Stimulated activated naive CD8-positive, alpha-beta T cell treated with anti-CD3 and anti-CD28 coated beads, Interleukin-15, Interleukin-2, amounts not matched to agents 100 U/mL and 50 U/mL, for 24 hours (primary cell): ENCODE measurements at places on chromosomes 7 and 10.
A peak's percentile ranks its signal among the peaks of the same experiment; 100 is the strongest.

DNA sequence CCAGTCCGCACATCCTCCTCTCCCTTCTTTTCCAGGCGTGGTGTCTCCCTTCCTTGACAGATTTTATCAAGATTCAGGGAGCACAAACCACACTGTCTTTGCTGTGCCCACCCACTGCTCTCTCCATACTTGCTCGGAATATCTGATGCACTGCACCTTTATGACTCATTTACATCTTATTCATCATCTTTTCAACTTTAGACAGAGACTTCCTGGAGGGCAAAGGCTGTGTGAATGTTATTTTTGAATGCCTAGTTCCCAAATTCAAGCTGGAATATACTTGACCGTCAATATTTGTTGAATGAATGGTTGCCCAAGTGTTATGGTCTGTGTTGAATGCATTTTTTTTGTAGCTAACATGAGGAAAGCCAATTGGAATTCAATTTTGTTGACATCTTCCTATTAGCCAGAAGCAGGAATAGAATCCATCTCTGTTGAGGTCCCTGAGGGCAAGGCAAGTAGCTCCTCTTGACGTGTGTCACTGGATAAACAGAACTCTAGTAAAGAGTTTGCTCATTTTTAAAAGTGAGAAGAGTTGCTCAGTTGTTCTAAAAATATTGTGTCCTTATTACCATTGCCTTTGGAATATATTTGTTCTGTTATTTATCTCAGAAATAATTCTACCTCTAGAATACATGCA, 95.0 kb downstream of the KLF6 start:
- DNase-seq, result peak; percentile 17

DNA sequence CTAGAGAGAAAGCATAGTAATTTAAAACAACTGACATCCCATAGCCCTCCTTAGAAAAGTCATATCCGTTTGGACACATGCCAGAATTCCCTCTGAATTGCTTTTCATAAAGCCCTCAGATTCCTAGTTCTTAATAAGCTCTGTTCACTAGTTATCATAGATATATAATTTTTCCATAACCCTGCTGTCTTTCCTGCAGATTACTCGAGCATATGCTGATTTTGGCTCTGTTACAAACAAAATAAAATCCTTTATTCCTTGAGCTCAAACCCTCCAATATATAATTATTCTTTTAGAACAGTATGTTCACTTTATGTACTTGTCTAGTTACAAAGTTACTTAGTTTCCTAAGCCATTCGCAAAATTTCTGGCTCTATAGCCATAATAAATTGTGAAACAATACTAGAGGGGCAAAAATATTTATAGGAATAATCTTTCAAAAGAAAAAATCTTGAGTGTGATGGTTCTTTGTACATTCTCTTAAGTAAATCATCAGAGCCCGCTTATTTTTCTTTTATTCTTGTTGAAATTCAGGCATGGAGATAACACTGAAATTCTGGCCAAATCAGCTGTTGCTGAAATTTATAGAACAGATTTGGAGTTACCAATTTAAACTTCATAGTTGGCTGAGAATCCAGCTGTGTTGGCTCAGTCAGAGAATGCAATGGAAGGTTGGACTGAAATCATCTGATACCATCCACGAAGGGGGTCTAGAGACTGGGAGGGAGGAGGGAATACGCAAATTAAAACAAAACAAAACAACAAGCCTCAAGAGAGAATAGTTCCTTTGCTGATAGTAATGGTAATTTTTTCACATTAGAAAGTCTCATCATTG, 146.1 kb upstream of the TMEM196 start:
- DNase-seq, result no peak

GRCh38 chr7:155066417-155066950, 3.6 kb upstream of the HTR5A start:
- no peak for DNase-seq

- DNase-seq, result no peak
Observed at GRCh38 chr10:121195524-121195910, 344.4 kb downstream of the WDR11 start.

- DNase-seq, result no peak
Observed at GRCh38 chr7:40192036-40192435, 57.2 kb downstream of the SUGCT start.

DNA sequence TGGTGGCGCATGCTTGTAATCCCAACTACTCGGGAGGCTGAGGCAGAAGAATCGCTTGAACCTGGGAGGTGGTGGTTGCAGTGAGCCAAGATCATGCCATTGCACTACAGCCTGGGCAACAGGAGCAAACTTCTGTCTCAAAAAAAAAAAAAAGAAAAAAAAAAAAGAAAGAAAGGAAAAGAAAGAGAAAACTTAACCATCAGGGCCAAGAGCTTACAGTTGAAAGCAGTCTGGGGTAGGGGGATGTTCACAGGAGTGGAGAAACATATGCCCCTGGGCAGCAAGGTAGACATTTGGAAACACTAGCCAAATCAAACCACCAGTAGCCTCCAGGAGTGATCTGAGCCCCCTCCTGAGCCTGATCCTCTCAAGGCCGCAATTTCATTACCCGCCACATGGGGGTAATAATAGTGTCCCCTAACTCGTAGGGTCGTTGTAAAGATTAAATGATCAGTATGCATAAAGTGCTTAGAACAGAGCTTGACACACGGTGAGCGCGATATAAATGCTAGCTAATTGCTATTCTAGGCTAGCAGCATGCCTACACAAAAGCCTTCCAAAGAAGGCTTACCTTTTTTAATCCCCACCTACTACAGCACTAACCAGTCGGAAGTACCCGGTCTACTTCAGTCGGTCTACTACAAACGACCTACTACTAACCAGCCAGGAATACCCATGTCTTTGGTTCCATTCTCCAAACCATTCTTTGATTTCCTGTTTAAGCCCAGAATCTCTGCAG, 274.3 kb upstream of the NEBL start:
- peak; percentile 11 for DNase-seq

DNA sequence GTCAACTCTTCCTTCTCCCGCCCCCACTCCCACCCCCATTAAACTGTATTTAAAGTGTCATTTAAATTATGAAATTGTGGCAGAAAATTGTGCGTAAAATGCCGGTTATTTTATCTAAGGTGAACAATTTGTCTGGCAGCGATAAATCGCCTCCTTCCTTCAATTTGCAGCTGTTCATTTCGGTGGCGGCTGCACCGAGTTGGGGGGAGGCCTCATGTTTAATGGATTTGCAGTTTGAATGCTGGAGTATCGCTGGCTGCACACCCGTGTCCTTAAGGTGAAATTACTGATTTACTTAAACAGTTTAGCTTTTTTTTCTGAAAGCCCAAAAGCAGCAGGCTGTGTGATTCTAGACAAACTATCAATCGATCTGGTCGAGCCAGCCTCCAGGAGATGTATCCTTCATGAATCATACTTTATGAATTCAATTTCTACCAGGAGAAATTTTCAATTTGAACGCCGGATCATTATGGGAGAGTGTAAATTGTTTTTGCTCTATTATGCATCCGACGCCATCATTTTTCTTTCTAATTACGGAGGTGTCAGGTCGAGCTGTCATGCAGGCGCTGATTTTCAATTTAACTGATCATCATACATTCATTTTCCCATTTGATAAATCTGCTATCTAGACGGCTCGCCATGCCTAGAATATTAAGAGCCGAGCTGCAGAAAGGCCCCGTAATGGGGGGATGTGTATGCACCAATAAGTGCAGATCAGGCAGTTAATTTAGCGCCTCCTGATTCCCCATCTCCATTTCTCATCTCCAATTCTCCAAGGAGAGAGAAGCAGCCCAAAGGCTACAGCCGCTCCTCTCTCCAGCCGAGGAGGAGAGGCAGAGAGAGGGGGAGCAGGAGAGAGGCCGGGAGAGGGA, 6.5 kb downstream of the UNCX start:
- no peak for DNase-seq

GRCh38 chr10:97135464-97135863, 50.3 kb downstream of the SLIT1 start:
- no peak for DNase-seq

DNA sequence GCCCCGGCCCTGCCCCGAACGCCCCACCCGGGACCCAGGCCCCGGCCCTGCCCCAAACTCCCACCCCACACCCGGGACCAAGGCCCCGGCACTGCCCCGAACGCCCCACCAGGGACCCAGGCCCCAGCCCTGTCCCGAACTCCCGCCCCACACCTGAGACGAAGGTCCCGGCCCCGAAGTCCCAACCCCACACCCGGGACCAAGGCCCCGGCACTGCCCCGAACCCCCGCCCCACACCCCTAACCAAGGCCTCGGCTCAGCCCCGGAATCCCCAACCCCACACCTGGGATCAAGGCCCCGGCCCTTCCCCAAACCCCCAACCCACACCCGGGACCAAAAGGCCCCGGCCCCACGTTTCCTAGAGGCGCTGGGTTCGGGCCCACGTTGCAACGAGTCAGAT, 1.1 kb upstream of the LARP4B start:
- no peak for DNase-seq

GRCh38 chr7:3175285-3175902, 125.7 kb upstream of the SDK1 start:
- no peak for DNase-seq
